ENCODE measurements at places on chromosomes 12 and 14. TPM values are rescaled to one million over a fixed set of nuclear protein-coding genes. Genes with fewer than 3 reads are reported as not detected.

The SYNE3 gene
- polyA plus RNA-seq = 4.4 TPM

The AGAP2 gene
- 0.06 TPM for polyA plus RNA-seq

The MVK gene
- 5.9 TPM for polyA plus RNA-seq

The PCED1B gene
- polyA plus RNA-seq = 1.1 TPM

The PAH gene
- polyA plus RNA-seq = not detected

The FOXN4 gene
- polyA plus RNA-seq = not detected

The LACRT gene
- polyA plus RNA-seq = not detected

The POTEG gene
- not detected for polyA plus RNA-seq

The RIN3 gene
- polyA plus RNA-seq = 3.7 TPM

The TCL1A gene
- not detected for polyA plus RNA-seq

The LRP6 gene
- 18.4 TPM for polyA plus RNA-seq

The NOXRED1 gene
- polyA plus RNA-seq = 0.16 TPM

The MSRB3 gene
- polyA plus RNA-seq = 60.9 TPM
